ENCODE measurements at places on chromosomes 12 and 14.

DNA sequence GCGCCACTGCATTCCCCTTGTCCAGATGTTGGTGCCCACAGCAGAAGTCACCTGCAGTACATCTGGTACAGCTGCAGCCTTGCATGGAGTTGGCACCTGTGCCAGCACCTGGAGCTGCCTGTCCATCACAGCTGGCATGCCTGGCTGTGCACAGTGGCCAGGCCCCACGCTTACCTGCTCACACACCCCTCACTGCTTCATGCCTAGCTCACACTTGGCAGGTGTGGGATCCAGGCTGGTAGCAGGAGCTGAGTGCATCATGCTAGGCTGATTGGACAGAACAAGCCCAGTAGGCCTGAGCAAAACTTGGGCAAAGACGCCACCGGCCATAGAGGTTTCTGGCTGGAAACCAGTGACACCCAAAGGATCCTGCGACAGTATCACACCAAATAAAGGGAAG, 402.8 kb downstream of the FOXG1 start:
- no peak overlapping the region for H3K4me3 ChIP-seq
- no peaks in the 10 kb centered on the region for H3K4me1 ChIP-seq
- no peaks in the 10 kb centered on the region for H3K36me3 ChIP-seq

DNA sequence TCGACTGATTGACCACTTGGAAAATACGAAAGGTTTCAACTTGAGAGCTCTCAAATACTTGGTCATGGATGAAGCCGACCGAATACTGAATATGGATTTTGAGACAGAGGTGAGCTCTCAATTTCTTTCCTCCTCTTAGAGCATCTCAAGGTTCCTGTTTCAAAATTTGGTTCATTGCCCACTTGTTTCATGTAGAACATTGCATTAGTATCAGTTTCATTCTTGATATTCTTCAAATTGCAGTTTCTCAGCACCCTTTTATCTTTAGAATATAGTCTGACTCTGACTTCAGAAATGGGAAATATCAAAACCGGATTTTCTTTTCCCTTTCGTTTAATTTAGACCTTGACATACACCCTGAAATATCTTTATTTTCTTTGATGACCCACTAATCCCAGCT, 8.8 kb downstream of the DDX47 start:
- peak overlapping the region; percentile 41 for H3K27ac ChIP-seq
- DNase-seq: no peak
- peaks cover 61% of the 10 kb centered on the region for H3K36me3 ChIP-seq
- no peak overlapping the region for H3K4me3 ChIP-seq
- peaks cover 24% of the 10 kb centered on the region for H3K4me1 ChIP-seq

DNA sequence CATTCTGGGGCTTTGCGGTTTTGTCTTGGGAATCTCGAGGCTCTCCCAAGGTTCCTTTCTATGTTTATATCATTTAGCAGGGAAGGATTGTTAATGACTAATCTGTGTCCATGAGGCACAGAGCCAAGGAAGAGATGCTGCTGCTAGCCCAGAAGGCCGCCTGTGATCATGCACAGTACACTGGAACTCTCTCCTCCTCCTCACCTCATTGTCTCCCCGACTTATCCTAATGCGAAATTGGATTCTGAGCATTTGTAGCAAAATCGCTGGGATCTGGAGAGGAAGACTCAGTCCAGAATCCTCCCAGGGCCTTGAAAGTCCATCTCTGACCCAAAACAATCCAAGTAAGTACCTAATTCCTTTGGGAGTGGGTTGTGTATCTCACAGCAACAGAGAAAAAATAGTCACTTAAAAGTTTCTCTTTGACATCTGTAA, at the start of gene NR1H4:
TSS of gene NR1H4 (plus strand) at position 151 of the 435 bp plus-strand sequence. CDS start 19,458 bp downstream, outside the sequence.
- H3K27ac ChIP-seq: no peak within 1 kb of the TSS
- no peaks in the 10 kb centered on the region for H3K4me1 ChIP-seq
- H3K4me3 ChIP-seq: no peak within 1 kb of the TSS
- DNase-seq: no peak
- H3K27me3 ChIP-seq: peaks cover 3% of the 10 kb centered on the region

GRCh38 chr12:90543374-90543773, 411.6 kb downstream of the CCER1 start:
- H3K27me3 ChIP-seq: no peaks in the 10 kb centered on the region
- DNase-seq: no peak
- no peak overlapping the region for H3K27ac ChIP-seq

- H3K4me3 ChIP-seq: no peak overlapping the region
- peaks cover 5% of the 10 kb centered on the region for H3K4me1 ChIP-seq
- H3K36me3 ChIP-seq: no peaks in the 10 kb centered on the region
- no peak overlapping the region for H3K27ac ChIP-seq
- DNase-seq: no peak
- H3K27me3 ChIP-seq: no peaks in the 10 kb centered on the region
These were observed 57.1 kb downstream of the CCNK start for GRCh38 chr14:99538275-99538674.

DNA sequence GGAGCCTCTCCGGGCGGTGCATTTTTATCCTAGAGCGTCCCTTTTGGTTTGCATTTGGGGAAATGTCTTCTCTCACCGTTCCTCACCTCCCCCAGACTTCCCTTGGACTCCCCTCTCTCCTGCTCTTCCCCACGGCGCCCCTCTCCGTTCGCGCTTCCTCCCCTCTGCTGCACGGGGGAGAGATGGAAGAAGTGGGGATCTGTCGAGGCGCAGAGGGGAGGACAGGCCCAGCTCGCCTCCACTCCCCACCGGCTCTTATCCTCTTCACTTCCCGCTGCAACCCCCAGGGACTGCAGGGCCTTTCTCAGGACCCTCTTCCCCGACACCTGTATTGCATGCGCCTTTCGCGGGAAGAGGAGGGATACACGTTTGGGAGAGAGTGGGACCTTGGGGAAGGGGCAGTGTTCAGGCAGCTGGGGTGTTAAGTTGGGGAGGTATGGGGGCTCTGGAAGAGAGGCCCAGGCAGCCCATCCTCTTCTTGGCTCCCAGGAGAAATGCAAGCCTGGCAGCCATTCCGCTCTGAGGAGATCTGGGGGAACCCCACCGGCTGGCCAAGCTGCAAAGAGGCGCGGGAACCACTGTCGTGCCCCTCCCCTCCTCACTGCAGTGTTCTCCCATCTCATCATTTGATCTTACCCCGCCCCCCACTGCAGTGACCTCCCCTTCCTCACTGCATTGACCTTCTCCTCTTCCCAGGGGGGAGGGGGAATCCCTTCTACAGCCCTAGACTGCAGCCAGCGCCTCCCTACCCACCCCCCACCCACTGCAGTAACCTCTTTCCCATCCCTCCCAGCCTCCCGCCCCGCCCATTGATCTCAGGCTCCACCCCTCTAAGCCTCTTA, 788 bp downstream of the ENO2 start:
- peaks cover 34% of the 10 kb centered on the region for H3K4me1 ChIP-seq
- H3K36me3 ChIP-seq: peaks cover 15% of the 10 kb centered on the region
- H3K27me3 ChIP-seq: peaks cover 2% of the 10 kb centered on the region
- peak overlapping the region; percentile 93 for H3K4me3 ChIP-seq

- no peak overlapping the region for H3K27ac ChIP-seq
- H3K27me3 ChIP-seq: no peaks in the 10 kb centered on the region
- DNase-seq: no peak
- H3K4me3 ChIP-seq: no peak overlapping the region
- peaks cover 40% of the 10 kb centered on the region for H3K4me1 ChIP-seq
These were observed 113.7 kb downstream of the DUSP6 start for GRCh38 chr12:89238593-89238992.

DNA sequence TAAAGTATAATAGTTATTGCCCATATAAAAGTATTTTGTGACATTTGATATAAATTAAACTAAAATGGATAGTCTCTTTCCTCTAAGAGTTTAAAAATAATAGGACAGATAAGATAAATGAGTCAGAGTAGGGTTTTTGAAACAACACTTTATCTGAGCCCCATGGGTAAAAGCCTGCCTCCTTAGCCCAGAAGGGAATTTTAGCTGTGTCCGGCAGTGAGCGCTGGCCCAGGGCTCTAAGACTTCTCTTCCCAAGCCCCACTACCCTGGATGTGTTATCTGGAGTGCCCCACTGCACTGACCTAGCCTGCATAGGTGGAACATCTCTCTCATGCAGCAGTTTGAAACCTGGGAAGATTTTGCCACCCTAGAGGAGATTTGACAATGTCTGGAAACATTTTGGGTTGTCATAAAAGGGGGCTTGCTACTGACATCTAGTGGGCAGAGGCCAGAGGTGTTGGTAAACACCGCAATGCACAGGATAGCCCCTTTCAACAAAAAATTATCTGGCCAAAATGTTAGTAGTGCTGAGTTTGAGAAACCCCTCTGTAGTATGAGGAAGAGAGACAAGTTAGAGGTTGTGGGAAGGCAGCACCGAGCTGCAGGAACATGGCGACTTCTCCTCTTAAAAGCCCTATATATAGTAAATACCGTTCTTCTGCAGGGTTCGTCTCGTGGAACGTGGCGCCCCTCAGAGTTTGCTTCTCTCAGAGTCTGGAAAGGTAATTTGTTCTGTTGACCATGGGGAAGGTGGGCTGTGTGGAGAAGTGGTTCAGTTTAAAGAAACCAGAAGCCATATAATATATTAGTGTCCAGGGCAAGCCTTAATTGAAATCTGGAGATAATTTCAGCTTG, 29.3 kb upstream of the ATF1 start:
- H3K4me1 ChIP-seq: no peaks in the 10 kb centered on the region
- peaks cover 47% of the 10 kb centered on the region for H3K36me3 ChIP-seq
- H3K27ac ChIP-seq: peak overlapping the region; percentile 31
- peak; percentile 17 for DNase-seq
- H3K27me3 ChIP-seq: no peaks in the 10 kb centered on the region

DNA sequence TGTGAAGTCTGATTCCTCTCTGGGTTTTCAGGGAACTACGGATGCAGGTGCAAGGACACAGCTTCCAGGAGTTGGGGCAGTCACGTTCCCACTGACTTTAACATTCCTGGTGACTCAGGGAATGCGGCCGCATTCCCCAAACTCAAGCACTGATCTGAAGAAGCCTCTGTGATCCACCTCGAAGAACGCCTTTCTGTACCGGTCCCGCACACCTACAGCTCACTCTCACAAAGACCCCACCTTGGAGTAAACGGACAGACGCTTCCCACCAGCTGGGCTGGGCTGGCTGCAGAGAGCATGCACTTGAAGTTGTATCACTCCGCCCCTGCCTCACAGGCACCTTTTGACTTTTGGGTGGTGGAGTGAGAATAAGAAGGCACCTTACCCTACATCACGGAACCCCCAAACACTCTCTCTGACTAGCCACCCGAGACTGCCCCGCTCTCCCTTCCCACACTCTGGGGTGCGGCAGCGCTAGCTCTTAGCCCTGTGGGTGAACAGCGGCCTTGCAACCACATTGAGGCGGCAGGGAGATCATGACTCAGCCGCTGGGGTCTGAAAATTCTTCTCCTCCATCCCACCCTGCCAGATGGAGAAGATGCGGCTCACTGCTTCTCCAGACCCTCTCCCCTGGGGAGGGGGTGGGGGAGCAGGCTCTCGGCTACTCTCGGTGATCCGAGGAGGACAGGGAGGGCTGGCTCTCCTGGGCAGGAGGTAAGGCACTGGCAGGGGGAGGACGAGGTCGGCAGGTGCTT, 23.7 kb upstream of the HDAC7 start:
- DNase-seq: no peak
- peak overlapping the region; percentile 40 for H3K27ac ChIP-seq
- no peaks in the 10 kb centered on the region for H3K27me3 ChIP-seq
- H3K4me3 ChIP-seq: no peak overlapping the region
- H3K4me1 ChIP-seq: peaks cover 15% of the 10 kb centered on the region

DNA sequence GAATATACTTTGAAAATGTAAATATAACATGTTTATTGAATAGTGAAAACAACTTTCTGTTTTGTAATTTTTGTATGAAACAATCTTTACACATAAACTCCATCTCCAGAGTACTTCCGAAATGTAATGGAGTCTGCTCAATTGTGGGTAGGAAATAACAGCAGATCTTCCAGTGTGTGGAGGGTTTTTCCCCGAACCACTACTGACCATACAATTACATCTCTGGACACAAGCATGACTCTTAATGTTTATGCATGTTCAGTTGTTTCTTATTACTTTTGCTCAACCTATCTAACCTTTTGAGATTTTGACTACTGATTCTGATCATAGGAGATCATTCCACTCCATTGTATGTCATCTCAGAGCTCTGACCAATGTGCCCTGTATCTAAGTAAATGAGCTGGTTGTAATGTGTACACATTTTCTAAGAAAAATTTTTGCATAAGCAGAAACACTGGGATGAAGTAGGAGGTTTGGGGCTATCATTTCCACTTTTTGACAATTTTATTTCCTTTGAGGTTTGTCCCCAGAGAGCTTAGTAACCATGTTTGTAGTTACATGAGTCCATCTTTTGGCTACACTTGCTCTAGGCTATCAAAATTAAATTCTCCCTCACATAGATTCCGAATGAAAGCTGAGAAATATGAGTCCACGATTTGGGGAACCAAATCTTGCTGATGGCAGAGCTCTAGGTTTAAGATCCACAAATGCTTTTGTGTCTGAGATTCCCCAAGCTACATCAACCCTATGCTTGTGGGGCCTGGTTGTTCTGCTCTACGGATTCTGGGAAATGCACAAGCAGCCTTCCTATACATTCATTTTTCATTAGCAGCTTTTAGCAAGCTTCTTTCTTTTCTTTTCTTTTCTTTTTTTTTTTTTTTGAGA, 21.4 kb upstream of the CLEC4D start:
- no peaks in the 10 kb centered on the region for H3K36me3 ChIP-seq
- H3K4me1 ChIP-seq: peaks cover 32% of the 10 kb centered on the region
- H3K27ac ChIP-seq: peak overlapping the region; percentile 43
- no peak overlapping the region for H3K4me3 ChIP-seq
- DNase-seq: no peak

GRCh38 chr12:132444957-132445883, 44.7 kb upstream of the FBRSL1 start:
- H3K4me3 ChIP-seq: peak overlapping the region; percentile 88
- H3K4me1 ChIP-seq: peaks cover 51% of the 10 kb centered on the region
- H3K27ac ChIP-seq: peak overlapping the region; percentile 99
- no peaks in the 10 kb centered on the region for H3K36me3 ChIP-seq

DNA sequence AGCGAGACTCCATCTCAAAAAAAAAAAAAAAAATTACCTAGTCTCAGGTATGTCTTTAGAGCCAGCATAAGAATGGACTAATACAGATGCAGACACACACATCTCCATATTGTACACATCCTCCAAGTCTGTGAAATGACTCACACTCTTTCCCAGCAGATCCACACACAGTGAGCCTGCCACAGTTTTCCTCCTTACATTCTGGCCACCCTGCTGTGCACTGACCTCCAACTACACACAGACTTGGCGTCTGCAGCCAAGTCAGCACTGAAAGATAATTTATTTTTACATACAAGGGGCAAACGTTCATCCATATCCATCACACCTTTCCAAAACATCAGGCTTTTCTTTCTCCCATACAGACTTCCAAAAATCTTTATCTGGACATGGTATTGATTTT, 115.9 kb downstream of the SLC25A21 start:
- DNase-seq: no peak
- no peaks in the 10 kb centered on the region for H3K36me3 ChIP-seq
- no peak overlapping the region for H3K4me3 ChIP-seq
- no peaks in the 10 kb centered on the region for H3K27me3 ChIP-seq
- no peaks in the 10 kb centered on the region for H3K4me1 ChIP-seq

DNA sequence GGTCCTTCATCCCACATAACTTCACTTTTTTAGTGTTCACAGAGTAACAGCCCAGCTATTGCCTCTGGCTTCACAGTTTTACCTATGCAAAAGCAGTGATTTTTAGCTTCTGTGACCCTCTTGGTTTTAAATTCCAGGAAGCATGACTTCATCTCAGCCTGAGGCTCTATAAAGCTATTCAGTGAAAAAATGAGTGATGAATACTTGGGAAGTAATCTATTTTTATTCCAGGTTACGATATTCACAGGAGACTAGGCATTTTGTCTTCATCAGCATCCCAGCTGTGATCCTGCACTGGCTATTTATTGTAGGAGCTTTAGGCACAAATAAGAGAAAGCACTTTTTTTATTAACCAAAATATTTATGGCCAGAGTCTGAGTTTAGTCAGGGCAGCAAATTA, 164.8 kb downstream of the SNAPC1 start:
- DNase-seq: no peak
- no peaks in the 10 kb centered on the region for H3K36me3 ChIP-seq
- H3K4me3 ChIP-seq: no peak overlapping the region
- H3K27ac ChIP-seq: no peak overlapping the region
